Activated CD4-positive, alpha-beta T cell treated with anti-CD3 and anti-CD28 coated beads, Interleukin-2, amount 50 U/mL, for 1 hour (primary cell): ENCODE measurements at places on chromosomes 12 and 14.

- DNase-seq = no peak
Measured at GRCh38 chr12:97305651-97306050, 157.0 kb upstream of the RMST start.

GRCh38 chr12:25155022-25155576 is 39.9 kb downstream of the DNAI7 start:
- no peak for DNase-seq

DNA sequence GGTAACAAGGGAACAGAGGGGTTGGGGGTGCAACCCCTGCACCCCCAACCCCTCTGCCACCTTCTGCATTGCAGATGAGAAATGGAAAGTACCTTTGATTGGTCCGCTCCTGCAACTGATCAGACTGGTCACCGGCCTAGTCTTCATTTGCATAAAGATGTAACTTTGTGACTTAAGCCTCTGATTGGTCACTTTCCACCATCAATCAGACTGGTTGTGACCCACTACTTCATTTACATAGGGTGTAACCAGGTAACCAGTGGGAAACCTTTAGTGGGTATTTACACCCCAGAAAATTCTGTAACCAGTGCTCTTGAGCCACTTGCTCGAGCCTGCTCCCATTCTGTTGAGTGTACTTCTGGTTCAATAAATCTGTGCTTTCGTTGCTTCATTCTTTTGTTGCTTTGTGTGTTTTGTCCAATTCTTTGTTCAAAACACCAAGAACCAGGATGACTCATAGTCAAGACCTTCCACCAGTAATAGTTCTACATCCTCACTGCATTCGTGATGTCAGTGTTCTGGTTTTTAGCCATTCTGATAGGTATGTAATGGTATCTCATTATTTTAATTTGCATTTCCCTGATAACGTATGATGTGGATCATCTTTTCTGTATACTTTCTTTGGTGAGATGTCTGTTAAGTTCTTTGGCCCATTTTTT is 30.8 kb downstream of the LEMD3 start:
- no peak for DNase-seq

DNA sequence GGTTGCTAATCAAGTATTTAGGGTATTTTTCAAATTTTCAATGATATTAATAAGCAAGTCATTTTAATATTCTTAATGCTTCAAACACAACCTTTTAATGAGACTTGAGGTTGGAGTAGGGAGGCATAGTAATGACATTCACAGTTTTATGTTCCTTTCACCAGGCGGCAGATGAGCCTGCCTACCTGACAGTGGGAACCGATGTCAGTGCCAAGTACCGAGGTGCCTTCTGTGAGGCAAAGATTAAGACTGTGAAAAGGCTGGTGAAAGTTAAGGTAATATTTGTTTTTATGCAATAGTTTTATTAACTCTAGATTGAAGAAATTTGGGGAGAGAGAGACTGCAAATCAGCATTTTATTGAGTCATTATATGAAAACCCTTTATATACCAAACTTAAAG is 3.1 kb downstream of the ARID4A start:
- DNase-seq = no peak

GRCh38 chr14:91801358-91801757 is 66.0 kb downstream of the TC2N start:
- no peak for DNase-seq

DNA sequence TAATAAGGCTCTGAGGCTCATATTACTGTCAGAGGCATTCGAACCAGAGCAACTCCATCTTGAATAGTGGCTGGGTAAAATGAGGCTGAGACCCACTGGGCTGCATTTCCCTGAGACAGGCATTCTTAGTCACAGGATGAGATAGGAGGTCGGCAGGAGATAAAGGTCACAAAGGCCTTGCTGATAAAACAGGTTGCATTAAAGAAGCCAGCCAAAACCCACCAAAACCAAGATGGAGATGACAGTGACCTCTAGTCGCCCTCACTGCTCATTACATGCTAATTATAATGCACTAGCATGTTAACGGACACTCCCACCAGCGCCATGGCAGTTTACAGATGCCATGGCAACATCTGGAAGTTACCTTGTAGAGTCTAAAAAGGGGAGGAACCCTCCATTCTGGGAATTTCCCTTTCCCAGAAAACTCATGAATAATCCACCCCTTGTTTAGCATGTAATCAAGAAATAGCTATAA is 18.1 kb upstream of the PRICKLE1 start:
- no peak for DNase-seq

DNA sequence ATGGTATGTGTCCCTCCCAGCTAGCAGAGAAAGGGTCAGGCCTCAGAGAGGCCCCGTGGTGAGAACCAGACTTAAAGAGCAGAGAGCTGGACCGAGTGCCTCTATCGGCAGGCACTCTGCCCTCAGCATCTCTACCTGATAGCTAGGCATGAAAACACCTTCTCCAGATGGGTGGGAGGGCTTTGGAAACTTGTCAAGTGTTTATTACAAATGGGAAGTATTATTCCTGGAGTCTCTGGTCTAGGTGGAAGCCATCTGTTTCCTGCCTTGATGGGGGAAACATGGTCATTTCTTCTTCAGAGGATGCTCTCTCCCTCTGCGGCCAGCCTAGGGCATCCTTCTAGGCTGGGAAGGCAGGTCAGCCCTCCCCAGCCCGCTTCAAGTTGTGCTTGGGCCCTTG is 2.3 kb downstream of the TMEM63C start:
- DNase-seq = no peak

DNA sequence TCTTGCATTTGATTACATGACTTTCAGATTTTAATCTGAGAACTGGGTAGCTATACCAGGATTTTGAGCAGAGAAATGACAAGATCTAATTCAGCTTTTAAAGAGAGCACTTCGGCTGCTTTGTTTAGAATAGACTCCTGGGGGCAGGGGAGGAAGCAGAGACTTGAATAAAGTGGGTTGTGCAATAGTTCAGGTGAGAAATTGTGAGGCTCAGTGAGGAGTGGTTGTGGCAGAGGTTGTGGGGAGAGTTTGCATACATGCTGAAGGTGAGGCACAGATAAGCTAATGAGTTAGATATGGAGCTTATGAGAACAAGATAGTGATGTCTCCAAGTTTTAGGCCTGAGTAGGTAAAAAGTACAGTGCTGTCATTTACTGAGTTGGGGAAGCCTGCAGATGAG is 281.4 kb downstream of the FLRT2 start:
- DNase-seq = no peak

DNA sequence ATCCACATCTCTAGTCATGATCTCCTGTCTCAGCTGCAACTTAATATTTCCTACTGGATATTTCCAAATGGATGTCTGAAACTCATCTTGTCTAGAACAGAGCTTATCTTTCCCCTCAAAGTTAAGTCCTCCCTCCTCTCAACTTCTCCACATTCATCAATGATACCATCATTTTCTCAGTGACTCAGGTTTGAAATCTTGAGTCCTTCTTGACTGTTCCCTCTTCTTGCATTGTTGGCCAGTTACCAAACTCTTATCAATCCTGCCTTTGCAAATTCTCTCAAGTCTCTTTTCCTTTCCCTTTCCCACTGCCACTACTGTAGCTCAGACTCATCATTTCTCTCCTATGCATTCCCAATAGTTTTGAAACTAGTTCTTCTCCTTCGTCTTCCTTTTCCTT is 14.3 kb upstream of the CHURC1 start:
- no peak for DNase-seq

GRCh38 chr12:8156845-8157244 is at the start of gene ZNF705A:
ZNF705A (plus strand) TSS chr12:8157015; CDS start chr12:8172626, 15,611 bp downstream.
- no peak for DNase-seq

- DNase-seq = no peak
Measured at GRCh38 chr14:46686652-46687051, 35.1 kb upstream of the RPL10L start.

GRCh38 chr14:77843195-77843594 is 43.3 kb downstream of the ADCK1 start:
- DNase-seq = no peak

- DNase-seq = no peak
Measured at GRCh38 chr14:99749763-99750715, 43.2 kb upstream of the EML1 start.

- no peak for DNase-seq
Measured at GRCh38 chr14:64995291-64995690, 8.6 kb downstream of the FNTB start.

DNA sequence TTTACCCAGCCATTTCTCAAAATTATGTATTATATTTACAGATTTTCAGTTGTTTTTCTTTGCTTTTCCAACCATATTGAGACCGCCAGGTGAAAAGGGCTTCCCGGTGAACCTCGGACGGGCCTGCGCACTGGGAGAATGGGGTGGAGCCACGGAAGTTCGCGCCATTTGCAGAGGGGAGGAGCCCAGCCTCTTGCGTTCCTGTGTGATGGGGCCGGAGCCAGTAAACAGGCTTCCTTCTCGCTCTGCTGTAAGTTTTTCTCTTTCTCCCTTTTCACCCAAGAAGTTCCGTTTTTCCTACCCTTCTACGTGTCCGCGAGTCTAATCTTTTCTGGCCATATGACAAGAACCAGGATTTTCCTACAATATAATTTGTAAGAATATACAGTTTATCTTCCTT is 1108.8 kb upstream of the SEL1L start:
- no peak for DNase-seq

DNA sequence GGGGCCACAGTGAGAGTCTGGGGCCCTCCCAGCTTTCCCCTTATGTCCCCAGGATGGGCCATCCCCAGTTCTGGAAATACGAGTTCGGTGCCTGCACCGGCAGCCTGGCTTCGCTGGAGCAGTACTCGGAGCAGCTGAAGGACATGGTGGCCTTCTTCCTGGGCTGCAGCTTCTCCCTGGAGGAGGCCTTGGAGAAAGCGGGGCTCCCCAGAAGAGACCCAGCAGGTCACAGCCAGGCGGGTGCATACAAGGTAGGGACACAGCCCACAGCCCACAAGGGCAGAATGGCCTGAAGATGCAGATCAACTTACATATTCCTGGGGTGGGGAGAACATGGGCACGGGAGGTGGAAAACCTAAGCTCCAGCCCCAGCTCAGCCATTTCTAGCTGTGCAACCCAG is 56.1 kb downstream of the DGLUCY start:
- DNase-seq = no peak

DNA sequence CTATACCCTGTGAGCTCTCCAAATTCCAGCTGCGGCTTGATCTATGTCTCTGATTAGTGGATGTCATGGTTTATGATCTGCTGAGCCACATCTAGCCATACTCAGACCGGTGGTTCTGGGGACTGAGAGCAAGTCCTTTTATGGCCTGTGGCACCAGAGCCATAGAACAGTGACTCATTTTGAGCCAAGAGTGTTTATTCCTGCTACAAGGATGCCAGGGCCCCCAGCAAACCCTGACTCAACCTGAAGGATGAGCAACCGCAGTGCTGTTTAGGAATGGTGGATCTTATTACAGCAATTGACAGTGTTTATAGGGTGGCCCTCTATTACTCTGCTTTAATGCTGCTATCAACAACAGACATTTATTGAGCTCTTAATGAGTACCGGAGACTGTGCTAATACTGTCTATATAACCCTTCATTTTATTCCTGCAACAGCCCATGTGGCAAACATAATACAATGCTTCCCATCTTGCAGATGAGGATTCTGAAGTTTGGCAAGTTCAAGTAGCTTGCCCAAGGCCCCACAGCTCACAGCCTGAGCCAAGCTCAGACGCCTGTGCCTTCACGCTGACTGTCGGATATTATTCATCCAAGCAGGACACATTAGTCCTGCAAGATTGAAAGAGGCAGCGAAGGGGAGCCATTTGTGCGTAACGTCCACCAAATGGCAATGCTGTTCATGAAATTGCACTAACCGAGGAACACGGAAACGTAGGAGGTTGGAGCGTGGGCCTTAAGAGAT is 273.6 kb upstream of the PWP1 start:
- no peak for DNase-seq

- DNase-seq = no peak
Measured at GRCh38 chr14:103103461-103104388, 9.2 kb downstream of the EXOC3L4 start.

DNA sequence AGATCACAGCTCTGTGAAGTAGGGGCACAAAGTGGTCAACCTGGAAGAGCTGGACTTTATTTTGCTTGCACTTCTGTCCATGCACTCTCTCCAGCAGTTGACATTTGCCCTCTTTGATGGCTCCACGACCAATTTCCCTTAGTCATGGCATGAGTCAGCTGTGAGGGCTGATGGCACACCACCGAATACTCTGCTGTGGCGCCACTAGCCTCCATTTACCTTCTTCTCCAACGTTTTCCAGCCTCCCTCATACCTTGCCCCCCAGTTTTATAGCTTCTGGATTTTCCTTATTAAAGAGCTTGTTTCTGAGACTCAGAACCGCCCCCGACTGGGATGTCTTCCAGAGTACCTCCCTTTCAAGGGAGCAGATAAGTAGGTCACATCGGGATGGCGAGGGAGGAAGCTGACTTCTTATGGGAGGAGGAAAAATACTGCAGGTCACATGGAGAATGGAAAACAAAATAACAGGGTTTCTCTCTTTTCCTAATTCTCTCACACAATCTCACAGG is 17.6 kb downstream of the NINJ2 start:
- no peak for DNase-seq
